ENCODE measurements at places on chromosomes 13 and 19.

DNA sequence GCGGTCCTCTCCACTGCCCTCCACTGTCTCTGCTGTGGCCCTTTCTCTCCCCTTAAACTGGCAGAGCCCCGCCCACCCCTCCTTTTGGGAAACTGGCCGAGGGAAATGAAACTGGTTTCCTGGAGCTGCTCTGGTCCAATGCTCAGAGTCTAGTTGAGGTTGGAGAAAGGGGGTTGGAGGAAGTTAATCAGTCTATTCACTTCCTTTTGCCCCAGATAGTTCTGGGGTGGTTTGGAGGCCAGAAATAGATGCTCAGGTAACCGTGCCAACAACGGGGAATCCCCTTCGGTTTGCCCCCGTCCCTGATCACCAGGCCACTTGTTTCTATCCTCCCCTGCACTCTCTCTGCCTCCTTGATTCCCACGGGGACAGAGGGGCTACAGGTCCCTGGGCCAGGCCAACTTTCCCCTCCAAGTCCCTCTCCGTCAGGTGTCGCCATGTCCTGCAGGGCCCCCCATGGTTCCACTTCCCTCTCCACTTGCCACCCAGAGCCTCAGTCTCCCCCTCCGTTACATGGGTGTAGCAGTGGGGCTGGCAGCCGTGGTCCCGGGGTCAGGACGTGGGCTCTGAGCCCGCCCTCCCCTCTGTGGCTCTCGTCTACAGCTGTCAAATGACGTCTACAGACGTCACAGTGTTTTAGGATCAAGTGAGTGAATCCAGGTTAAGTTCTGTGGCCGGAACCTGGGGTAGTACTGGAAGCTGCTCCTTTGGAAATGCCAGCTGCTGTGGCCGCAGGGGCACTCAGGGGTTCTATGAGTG is at the start of gene IL4I1:
TSS of gene IL4I1 (minus strand) at position 25 of the 759 bp plus-strand sequence. CDS start 727 bp downstream, outside the sequence.
- DNase-seq = peak; percentile 82

DNA sequence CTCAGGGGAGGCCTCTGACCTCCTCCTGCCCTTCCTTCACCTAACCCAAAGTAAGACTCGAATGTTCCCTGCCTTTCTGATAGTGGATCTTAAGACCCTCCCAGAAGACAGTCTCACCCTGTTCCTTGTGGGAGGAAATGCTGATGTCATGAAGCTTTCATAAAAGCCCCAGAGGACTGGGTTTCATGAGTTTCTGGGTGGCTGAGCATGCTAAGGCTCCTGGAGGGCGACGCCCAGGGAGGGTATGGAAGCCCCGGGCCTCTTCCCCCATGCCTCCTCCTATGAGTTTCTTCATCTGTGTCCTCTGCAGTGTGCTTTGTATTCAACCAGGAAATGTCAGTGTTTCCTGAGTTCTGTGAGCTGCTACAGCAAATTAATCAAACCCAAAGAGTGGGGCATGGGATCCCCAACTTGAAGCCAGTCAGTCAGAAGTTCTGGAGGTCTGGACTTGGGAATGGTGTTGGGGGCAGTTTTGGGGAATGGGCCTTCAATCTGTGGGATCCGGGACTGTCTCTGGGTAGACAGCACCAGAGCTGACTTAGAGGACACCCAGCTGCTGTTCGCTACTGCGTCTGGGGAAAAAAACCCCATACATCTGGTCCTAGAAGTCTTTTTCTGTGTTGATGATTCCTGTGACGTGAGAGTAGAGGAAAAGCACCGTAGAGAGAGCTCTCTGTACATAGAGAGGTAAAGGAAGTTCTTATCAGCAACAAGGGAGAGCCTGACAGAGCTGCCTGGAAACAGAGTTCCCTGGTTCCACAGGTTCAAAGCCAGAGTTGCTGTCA is 2.0 kb upstream of the LILRB2 start:
- DNase-seq = no peak

DNA sequence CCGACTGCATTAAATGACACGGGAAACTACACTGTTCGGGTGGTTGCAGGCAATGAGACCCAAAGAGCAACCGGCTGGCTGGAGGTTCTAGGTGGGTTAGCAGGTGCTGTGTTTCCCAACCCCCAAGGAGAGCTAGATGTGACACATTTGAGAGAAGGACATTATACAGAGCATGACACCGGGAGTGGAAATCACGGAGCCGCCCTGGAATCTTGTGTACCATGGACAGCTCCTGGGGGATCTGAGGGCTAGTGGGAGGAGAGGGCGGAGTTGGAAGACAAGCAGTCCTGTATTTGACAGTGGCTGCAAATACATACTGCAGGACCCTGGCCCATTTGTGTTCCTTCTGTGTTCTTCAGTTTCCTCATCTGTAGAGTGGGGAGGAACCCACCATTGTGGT is 2.3 kb downstream of the CEACAM18 start:
- peak; percentile 67 for DNase-seq

GRCh38 chr19:5706876-5707573 is 12.9 kb downstream of the LONP1 start:
- DNase-seq = no peak

- DNase-seq = no peak
Measured at GRCh38 chr19:28435551-28436271, 777.2 kb downstream of the UQCRFS1 start.

Measured in activated CD8-positive, alpha-beta memory T cell treated with anti-CD3 and anti-CD28 coated beads for 24 hours (primary cell).